ENCODE measurements at places on chromosomes 11 and 22.

- DNase-seq: no peak
Measured at GRCh38 chr11:82663535-82663934, 70.1 kb downstream of the FAM181B start.

DNA sequence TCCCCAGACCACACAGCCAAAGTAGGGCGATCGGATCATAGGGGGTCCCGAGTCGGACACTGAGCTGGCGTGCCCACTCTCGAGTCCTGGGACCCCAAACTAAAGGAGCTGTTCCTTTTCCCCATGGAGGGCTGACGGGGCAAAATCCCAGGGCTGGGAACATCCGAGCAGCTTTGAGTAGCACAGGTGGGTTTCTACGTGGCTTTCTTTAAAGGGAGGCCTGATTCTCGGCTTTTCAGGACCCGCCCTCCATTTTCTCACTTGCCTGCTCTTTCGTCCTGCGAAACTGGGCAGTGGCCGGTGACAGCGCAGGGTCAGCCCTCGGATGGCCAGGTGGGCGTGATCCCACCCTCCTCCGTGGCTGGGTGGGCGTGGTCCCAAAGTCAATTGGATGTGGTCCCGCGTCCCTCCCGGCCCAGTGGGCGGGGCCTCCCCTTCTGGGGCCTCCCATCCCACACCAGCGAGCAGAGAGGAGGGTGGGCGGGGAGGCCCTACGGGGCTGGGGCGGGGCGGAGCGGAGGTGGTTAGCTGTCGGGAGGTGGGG is 17.5 kb upstream of the TXNRD2 start:
- no peak for DNase-seq

- peak; percentile 12 for DNase-seq
Measured at GRCh38 chr22:24871611-24872205, 65.7 kb downstream of the SGSM1 start.

- no peak for DNase-seq
Measured at GRCh38 chr11:84634309-84634708, 992.8 kb downstream of the DLG2 start.

DNA sequence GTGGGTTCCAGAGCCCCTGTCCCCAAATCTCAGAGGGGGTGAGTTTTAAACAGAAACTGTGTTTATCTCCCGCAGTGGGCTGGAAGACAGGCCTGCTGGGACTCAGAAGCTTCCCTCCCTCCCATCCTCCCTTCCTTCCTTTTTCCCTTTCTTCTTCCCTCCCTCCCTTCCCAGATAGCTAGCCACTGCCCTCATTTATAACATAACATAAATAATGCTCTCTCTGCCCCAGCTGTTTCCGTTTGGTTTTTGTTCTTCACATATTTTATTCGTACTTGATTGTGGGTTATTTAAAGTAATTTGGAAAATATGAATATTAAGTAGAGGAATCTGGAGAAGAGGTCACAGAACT is 140.9 kb downstream of the TEAD1 start:
- DNase-seq: no peak

Measured in activated CD4-positive, alpha-beta T cell treated with anti-CD3 and anti-CD28 coated beads, Interleukin-2, Interleukin-6, amounts not matched to agents 100 ng/mL and 50 ng/mL, durations not matched to agents 16 hours and 8 hours (primary cell).